ENCODE measurements at places on chromosomes 4 and X.

- DNase-seq, result no peak
Observed at GRCh38 chr4:52376132-52376704, 282.9 kb downstream of the USP46 start.

- DNase-seq, result no peak
Observed at GRCh38 chr4:185721190-185722028, 90.6 kb downstream of the SORBS2 start.

DNA sequence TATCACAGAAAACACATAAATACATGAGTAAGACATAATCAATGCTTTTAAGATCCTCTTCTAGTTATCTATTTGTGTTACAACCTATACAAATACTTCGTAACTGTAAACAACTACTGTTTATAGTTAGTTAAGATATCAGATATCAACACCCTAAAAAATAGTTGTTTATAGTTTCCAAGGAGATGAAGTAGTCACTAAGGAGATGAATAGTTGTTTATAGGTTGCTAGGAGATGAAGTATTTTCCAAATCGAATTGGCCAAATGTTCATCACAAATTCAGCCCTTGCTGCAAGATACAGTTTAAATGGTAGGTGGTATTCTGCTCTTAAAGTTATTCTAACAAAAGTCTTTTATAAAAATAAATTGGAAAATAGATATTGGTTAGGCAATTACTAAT lies 618.2 kb upstream of the PCDH10 start:
- DNase-seq, result no peak

- no peak for DNase-seq
Observed at GRCh38 chrX:7568130-7568529, 274.8 kb upstream of the VCX start.

GRCh38 chr4:7886007-7886973 lies 53.4 kb downstream of the AFAP1 start:
- no peak for DNase-seq

DNA sequence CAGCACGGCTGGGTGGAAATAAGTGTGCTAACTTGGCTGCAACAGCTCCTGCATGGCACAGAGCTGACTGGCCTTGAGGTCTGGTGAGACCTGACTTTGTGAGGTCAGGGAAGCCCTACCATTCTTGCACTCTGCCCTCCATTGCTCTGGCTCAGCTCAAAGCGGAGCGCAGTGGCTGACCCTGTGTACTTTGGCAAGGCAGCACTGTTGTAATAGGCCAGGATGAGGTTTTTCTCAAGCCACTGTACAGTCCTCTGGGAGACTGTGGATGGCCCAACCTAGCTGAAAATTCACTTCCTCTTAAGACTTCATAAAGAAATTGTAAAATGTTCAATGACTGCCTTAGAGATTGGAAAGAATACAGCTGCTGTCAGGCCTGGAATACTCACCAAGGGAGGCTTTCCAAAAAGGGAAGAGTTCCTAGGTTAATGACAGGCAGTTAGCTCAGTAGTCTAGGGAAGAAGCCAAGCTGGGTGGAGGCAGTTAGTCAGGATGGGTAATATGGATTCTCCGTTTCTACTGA lies 129.8 kb downstream of the GUCY2F start:
- no peak for DNase-seq

DNA sequence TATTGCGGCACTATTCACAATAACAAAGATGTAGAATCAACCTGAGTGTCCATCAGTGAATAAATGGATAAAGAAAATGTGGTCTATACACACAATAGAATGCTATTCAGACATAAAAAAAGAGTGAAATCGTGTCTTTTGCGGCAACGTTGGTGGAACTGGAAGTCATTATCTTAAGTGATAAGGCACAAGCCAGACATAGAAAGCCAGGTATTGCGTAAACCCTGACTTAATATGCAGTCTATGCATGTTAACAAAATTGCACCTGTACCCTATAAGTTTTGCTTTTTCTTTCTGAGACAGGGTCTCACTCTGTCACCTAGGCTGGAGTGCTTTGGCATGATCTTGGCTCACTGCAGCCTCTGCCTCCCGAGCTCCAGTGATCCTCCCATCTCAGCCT lies 28.6 kb downstream of the KIAA0232 start:
- no peak for DNase-seq

DNA sequence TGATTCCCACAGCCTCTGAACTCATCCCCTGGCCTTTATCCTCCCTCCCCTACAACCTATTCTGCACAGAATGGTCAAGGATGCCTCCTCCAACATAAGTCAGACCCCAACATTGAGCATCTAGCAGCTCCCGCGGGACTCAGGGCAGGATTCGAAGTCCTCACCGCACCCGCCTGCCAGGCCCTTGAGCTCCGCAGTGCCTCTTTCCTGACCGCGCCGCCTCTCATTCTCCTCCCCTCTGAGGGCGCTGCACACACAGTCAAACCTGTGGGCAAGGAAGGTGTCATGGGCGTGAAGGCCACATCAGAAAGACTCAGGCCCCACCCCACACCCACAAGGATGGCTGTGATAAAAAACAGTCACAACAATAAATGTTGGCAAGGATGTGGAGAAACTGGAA lies 84.1 kb downstream of the CPZ start:
- DNase-seq, result no peak

DNA sequence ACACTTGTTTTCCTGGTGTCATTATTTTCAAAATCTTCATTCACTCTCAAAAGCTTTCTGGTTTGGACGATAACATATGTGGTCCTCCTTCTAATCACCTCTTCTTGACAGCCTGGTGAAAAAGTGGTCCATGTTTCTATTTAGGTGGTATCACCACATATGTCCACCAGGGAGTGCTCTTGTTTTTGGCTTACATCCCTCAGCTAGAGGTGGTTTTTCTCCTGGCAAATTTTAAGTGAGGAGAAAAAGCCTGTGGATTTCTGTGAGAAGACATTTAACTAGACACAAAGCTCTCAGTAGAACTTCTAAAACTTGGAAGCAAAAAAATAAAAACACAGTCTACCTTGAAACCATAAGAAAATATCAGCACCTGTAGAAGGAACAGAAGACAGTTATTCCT lies 58.0 kb upstream of the FRMPD4 start:
- no peak for DNase-seq

DNA sequence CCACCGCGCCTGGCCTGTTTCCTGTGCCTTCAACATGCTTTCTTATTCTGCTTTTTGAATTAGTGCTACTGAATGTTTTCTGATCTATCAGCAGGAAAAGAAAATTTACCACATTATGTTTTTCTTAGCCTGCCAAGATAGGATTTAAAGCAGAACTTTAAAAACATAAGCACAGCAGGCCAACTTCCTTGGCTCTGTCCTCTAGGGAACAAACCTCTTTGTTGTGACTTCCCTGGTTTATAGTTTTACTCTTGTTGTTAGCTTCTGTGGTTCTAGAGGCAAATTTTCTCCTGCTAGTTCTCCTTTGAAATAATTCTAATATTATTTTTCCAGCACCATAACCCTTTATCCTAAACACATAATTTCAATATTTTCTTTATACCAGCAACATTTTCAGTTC lies 605.1 kb downstream of the ADGRL3 start:
- no peak for DNase-seq

- no peak for DNase-seq
Observed at GRCh38 chrX:153773218-153773611, 7.6 kb upstream of the SRPK3 start.

- DNase-seq, result no peak
Observed at GRCh38 chr4:99339172-99339571, 13.4 kb downstream of the ADH1C start.

- DNase-seq, result no peak
Observed at GRCh38 chrX:100677611-100678181, 33.7 kb downstream of the SRPX2 start.

GRCh38 chrX:148915474-148915873 lies 415.1 kb downstream of the AFF2 start:
- no peak for DNase-seq

DNA sequence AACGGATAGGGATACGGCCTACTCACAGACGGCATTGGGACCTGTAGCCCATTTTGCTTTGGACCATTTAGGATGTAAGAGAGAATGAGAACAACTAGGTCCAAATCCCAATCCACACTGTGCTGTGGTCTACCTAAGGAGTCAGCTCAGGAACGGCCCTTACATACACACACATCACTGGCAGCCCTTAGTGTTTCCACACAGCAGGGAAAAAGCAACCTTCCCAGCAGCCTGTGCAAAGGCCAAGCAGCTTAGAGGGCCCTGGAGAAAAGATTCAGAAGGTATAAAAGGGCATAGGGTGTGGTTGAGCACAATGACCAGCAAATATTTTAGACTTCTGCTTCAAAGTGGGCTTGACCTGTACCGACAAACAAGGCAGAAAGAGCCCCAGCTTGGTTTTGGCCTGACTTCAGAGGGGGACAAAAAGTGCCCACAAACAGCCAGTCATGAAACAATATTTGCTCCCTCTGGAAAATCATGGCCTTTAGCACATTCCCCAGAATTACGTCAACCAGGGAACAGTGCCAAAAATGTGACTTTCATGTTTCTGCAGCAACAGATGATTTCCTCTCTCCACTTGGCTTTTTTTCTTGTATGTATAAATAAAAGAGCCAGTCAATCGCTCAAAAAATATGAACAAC lies 359.5 kb upstream of the FGF16 start:
- DNase-seq, result no peak

GRCh38 chrX:38149016-38149415 lies 71.7 kb downstream of the SRPX start:
- DNase-seq, result no peak

GRCh38 chr4:172962564-172963353 lies 205.9 kb upstream of the GALNT7 start:
- no peak for DNase-seq

- no peak for DNase-seq
Observed at GRCh38 chr4:146486565-146486964, 35.2 kb downstream of the SLC10A7 start.

- no peak for DNase-seq
Observed at GRCh38 chr4:142155347-142155746, 519.0 kb downstream of the IL15 start.

DNA sequence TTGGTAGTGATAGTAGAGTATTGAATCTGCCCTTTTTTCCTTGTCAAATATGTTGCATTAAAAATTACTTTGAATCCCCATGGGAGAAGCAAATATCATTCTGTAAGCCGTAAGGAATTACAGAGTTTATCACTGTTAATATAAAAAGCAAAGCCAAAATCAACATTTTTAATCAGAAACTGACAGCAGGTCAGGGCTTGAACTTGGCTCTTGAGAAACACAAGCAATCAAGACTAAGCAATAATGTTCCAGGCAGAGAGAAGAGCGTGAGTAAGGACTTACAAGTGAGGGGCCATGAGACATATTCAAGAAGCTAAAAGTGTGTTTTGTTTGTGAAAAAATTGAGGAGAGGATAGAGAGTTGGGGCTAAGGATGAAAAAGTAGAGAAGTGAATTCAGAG lies 68.2 kb downstream of the ARHGAP6 start:
- no peak for DNase-seq

DNA sequence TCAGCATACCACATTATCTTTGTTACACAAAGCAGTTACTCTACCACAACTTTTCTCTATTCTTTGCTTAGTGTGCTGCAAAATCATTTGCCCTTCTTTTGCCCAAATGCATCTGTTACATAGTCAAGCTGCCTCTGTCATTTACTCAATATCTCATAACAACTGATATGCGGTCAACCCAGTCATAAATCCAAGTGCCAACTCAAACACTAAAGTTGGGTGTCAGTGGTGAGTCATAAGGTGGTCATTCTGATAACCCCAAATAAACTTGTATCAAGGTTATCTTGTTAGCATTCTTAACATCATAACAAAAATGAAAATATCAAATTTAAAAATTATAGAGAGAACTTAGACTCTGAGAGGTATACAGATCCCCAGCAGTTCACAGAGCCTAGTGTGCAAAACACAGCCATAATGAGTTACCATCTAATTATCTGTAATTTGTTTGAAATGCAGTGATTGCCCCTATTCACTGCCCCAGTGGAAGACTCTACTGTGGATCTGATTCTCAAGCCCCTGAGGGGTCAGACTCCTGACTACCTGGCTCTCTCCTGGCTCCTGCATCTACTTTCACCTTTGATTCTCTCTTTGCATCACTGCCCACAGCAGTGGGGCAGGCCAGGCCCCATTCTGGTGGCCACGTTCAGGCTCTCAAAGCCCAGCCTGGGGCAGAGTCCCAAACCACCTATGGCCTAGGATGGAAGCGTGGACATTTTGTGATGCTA lies 29.2 kb downstream of the TBC1D9 start:
- no peak for DNase-seq

- no peak for DNase-seq
Observed at GRCh38 chr4:107444-108429, 16.6 kb upstream of the ZNF718 start.

GRCh38 chrX:8319359-8319758 lies 145.3 kb upstream of the VCX3B start:
- DNase-seq, result no peak

DNA sequence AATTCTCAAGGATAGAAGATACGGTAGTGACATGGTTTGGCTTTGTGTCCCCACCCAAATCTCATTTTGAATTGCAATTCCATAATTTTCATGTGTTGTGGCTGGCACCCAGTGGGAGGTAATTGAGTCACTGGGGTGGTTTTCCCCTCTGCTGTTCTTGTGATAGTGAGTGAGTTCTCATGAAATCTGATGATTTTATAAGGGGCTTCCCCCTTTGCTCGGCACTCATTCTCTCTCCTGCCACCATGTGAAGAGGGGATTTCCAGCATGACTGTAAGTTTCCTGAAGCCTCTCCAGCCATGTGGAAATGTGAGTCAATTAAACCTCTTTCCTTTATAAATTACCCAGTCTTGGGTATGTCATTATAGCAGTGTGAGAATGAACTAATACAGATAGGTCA lies 8.5 kb upstream of the SPANXN4 start:
- no peak for DNase-seq

- no peak for DNase-seq
Observed at GRCh38 chr4:54109241-54110018, 9.5 kb downstream of the GSX2 start.

- DNase-seq, result no peak
Observed at GRCh38 chrX:140141444-140142029, 176.2 kb upstream of the CXorf66 start.

- no peak for DNase-seq
Observed at GRCh38 chr4:41057467-41057866, 156.9 kb downstream of the APBB2 start.

- no peak for DNase-seq
Observed at GRCh38 chr4:48388525-48389154, 47.3 kb downstream of the SLAIN2 start.

GRCh38 chr4:118683513-118683912 lies 1.7 kb upstream of the METTL14 start:
- DNase-seq, result no peak

- no peak for DNase-seq
Observed at GRCh38 chr4:44983083-44983482, 256.7 kb upstream of the GNPDA2 start.

DNA sequence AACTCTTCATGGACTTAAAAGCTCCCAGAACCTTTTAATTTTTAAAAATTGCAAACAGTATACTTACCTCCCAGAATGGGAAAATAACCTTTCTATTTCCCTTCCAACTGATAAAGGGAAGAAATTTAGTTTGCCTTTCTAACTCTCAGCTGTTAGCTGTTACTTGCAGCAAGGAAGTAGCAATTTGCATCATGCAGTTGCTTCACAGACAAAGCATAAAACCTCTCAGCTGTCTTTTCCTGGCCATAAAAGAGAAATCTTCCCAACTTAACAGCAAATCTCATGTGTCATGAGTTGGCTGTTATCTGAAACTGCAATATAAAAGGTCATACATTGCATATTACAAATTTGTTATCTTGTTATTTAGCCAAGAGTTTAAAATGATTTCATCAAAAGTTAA lies 18.4 kb downstream of the C4orf17 start:
- no peak for DNase-seq

Measured in activated naive CD4-positive, alpha-beta T cell treated with anti-CD3 and anti-CD28 coated beads, Interleukin-2, amount 50 U/mL, for 16 hours (primary cell).